CD4-positive, alpha-beta T cell treated with Interleukin-17A for 4 hours (primary cell): ENCODE measurements at places on chromosomes 6 and 20.

GRCh38 chr6:48101290-48101689 lies 9.7 kb downstream of the PTCHD4 start:
- no peak for DNase-seq

DNA sequence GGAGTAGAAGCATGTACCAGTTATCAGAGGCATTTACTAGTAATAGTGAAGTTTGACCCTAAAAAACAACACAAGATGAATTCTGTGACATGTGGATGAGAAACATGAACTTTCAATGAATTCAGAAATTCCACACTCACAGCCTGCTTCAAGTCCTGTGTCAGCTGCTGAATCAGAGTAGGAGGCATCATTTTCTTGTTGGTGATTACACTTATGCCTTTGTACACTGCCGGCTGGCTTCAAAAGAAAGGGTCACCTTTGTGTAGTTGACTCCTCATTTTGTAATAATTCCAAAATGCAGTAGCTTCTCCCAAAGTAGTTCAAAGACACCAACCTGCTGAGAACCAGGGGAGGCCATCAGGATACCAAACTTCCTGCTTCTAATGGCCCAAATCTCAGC lies 165.5 kb downstream of the BACH2 start:
- DNase-seq, result no peak

GRCh38 chr20:62980970-62981369 lies 25.8 kb downstream of the BHLHE23 start:
- DNase-seq, result peak; percentile 57

GRCh38 chr6:38264605-38265004 lies 375.1 kb downstream of the BTBD9 start:
- no peak for DNase-seq

DNA sequence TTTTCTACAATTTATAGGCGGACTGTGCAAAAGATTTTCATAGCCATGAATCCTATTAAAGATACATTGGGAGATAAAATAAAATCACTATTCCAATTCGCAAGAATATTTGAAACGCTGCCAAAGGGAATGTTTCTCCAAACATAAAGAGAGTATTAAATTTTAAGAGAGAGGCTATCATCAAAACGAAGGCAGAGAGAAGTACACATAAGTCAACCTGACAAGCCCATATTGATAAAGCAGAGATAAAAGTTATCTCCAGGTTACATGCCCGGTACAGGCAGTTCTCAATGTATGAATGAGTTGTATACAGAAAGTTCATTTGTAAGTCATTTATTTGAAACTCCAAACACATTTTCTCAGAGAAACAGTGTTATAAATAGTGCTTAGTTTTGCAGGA lies 193.1 kb downstream of the ATXN1 start:
- DNase-seq, result no peak

DNA sequence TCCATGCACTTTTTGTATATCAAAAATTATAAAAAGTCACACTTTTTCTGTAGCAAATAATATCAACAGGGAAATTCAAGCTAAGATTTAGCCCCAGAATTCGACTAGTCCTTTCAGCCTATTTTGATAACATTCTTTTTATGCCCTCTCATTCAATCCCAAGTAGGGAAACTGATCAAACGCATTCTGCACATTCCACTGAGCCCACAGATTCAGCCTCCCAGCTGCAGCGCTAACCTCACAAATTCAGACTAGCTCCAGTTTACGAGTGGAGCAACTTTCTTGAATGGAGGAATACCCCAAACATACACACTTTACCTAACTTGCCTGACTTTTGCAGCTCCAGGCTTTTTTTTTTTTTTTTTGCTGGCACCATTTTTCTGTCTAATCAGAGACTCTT lies 70.3 kb upstream of the HEY2 start:
- no peak for DNase-seq

- no peak for DNase-seq
Observed at GRCh38 chr20:32216179-32217142, 8.8 kb downstream of the POFUT1 start.

GRCh38 chr20:60428651-60429050 lies 470.4 kb downstream of the CDH26 start:
- DNase-seq, result no peak

DNA sequence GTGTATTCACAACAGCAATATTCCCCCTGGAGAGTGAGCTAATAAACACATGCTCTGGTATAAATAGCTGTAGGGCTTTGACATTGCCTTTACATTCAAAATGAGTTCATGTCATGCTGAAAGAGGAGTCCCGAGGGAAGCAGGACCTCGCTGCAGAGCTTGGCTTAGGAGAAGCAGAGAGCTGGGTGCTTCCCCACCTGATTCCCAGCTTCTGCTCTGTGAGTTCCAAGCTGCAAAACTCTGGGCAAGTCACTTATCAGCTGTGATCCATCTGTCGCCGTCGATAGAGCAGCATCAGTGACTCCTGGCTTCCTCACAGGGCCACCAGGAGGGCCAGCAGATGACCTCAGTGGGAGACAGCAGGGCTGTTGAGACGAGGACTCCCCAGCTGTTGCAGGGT lies 241.8 kb downstream of the ANKRD60 start:
- no peak for DNase-seq

- DNase-seq, result no peak
Observed at GRCh38 chr6:33589392-33589730, 9.3 kb upstream of the BAK1 start.

- no peak for DNase-seq
Observed at GRCh38 chr6:75436869-75437268, 56.7 kb downstream of the FILIP1 start.
